ENCODE measurements at places on chromosomes 16 and 17. TPM values are rescaled to one million over a fixed set of nuclear protein-coding genes. Genes with fewer than 3 reads are reported as not detected.
A peak's percentile ranks its signal among the peaks of the same experiment; 100 is the strongest.

The CORO7 gene
- total RNA-seq: 24.9 TPM

The COX6A2 gene
- not detected for total RNA-seq

The EFCAB13 gene
- not detected for total RNA-seq

The KRT31 gene
- not detected for total RNA-seq

The ALDH3A1 gene
- total RNA-seq: 0.85 TPM

The TEKT5 gene
- not detected for total RNA-seq

The KRT15 gene
- 10.9 TPM for total RNA-seq

The ZNF287 gene
- total RNA-seq: 0.07 TPM

The ZNF200 gene
- total RNA-seq: 12.5 TPM

The MYH8 gene
- total RNA-seq: not detected

The MEIOC gene
- total RNA-seq: 0.02 TPM

The E2F4 gene
- 230 TPM for total RNA-seq

The TBC1D26 gene
- total RNA-seq: not detected

The CCL1 gene
- not detected for total RNA-seq

The KRTAP4-4 gene
- total RNA-seq: not detected

The KCNH4 gene
- total RNA-seq: not detected

The PRRT2 gene
- total RNA-seq: 0.60 TPM

The NUPR1 gene
- 8.2 TPM for total RNA-seq

DNA sequence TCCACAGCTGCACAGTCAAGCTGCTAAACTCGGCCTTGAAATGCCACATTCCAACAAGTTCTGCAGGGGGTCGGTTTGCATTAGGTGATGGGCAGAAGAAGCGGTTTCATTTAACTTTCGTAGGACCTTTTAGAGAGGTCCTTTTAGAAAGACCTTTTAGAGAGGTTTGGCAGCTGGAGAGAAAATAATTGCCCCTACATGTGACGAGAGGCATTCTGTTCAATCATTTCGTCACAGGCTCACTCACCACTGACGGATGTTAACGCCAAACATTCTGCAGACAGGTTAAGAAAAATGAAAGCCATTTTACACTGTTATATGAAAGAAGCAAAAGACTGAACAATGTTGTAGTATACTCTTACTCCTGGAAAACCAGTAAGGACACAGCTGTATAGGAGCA, 76.5 kb upstream of the ZNF423 start:
- DNase-seq: no peak

- no peak for DNase-seq
Observed at GRCh38 chr17:31780483-31780882, 78.6 kb downstream of the COPRS start.

- DNase-seq: no peak
Observed at GRCh38 chr17:80783971-80784370, 207.7 kb upstream of the CHMP6 start.

DNA sequence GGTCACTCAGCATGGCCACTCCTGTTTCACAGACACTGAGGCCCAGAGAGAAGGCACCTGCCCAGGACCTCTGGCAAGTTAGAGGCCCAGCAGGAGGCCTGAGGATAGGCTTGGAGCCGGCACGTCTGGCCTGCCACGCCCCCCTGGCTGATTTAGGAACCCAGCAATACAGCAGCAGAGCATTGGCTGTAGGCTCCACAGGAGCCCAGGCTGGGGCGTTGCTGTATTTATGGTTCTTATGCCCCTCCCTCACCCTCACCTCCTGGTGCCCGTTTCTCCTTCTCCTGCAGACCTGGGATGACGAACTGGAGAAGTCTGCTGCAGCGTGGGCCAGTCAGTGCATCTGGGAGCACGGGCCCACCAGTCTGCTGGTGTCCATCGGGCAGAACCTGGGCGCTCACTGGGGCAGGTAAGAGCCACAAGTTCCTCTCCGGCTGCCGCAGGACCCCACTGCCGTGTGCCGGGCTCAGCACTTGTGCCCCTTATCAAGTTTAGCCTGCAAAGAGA, 25.8 kb downstream of the CRISPLD2 start:
- DNase-seq: no peak

DNA sequence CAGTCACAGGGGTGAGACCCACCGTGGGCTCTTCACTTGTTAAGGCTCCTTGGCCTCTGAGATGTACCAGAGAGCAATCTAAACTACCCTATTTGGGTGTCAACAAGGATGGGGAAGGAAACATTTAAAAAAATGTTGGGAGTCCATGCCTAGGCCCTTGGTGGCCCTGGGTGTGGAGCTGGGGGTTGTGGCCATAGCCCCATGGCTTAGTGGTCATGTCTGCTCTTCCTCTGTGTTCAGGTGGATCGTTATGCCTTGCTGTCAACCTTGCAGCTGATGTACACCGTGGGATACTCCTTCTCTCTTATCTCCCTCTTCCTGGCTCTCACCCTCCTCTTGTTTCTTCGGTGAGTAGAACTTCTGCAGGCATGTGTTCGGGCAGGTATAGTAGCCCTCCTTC, 28.5 kb downstream of the GLP2R start:
- DNase-seq: no peak

GRCh38 chr17:43588121-43588520, 42.0 kb upstream of the ETV4 start:
- no peak for DNase-seq

- no peak for DNase-seq
Observed at GRCh38 chr17:75941442-75941819, 589 bp upstream of the FBF1 start.

GRCh38 chr17:15213381-15214087, 51.6 kb downstream of the PMP22 start:
- no peak for DNase-seq

DNA sequence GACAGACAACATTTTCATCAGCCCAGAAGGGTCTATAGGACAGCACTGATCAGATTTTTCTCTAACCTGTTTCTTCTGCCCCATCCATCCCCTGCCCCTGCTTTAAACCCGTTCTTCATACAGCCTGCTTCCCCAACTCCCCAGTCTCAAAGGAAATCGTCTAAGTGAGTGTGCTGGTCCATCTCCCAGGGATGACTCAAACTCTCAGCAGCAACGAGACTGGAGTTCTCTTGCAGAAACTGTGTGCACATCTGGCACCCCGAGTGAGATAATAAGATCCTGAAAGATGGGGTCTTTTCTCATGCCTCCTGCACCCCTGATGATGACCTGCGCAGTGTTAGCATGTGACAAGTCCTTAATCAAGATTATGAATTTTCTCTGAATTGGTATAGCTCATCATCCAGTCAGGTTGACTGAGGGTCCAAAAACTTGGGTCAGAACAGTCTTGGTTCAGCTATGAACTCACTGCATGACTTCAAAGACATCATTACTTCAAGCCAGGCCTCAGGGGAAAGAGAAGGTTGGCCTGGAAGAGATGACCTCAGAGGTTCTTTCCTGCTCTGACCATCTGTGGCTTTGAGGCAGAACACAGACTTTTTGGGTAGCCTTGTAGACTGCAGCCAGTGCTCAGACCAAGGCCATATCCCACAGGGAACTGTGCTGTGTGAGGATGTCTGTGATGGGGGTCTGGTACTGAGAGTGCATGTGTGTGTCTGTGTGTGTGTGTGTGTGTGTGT, 117.9 kb downstream of the SPACA3 start:
- DNase-seq: peak; percentile 26

- DNase-seq: no peak
Observed at GRCh38 chr17:75611851-75612429, 21.3 kb upstream of the SMIM5 start.

DNA sequence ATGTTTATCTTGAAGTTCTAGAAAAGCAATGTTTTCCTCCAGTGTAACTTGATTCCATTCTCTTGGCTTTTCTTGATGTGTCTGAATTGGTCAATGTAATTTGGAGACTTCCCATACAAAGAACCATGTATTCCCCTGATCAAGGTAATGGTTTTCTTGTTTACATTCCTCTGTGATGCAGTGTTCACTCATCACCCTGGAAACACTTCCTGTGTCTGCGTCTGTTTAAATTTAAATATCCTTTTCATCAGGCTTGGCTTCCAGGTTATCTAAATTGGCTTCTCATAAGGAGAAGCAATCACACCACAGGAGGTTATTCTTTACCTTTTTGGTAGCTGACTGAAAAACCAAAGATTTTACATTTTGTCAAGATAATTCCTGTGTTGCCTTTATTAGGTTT, 237.3 kb upstream of the WSCD1 start:
- DNase-seq: peak; percentile 92

DNA sequence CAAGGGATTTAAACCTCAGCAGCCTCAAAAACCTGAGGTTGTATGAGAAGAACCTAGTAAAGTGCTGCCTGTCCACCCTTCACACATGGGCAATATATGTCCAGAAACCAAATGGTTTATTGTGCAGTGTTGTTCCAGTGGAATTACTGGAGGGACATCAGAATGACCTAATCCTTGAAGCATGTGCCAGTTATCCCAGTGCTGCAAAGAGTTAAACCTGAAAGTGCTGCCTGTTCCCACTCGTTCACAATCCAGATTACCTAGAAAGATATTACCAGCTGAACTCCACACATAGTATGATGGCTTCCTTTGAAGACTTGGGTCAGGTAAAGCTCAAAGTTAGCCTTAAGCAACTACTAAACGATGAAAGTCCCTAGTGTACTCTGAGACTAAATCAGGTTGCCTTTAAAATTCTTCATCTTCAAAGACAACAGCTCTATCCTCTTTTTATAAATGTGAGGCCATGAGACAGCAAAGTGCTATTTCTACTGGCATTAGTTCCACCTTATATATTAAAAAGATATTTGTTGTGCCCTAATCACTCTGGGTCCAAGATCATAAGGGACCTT, 133.1 kb downstream of the SNX11 start:
- peak; percentile 76 for DNase-seq

GRCh38 chr17:42518755-42519545, 17.1 kb upstream of the NAGLU start:
- DNase-seq: peak; percentile 65

- DNase-seq: no peak
Observed at GRCh38 chr16:20271893-20272292, 55.4 kb downstream of the GP2 start.

DNA sequence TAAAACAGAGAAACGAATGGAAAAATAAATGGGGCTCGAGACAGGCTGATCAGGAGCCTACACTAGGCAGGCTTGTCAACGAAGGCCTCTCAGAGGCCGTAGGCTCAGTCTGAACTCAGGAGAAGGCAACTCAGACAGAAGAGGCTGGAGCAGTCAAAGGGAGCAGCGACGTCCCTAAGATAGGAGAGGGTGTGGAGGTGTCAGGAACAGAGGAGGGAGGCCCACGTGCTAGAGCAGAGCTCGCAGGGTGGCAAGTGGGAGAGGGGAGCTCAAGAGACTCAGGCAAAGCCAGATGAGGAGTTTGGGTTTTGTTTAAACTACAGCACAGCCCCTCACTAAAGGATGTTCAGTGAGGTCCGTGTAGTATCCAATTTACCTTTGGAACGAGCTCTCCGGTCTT, 32.7 kb downstream of the LRRC75A start:
- no peak for DNase-seq

DNA sequence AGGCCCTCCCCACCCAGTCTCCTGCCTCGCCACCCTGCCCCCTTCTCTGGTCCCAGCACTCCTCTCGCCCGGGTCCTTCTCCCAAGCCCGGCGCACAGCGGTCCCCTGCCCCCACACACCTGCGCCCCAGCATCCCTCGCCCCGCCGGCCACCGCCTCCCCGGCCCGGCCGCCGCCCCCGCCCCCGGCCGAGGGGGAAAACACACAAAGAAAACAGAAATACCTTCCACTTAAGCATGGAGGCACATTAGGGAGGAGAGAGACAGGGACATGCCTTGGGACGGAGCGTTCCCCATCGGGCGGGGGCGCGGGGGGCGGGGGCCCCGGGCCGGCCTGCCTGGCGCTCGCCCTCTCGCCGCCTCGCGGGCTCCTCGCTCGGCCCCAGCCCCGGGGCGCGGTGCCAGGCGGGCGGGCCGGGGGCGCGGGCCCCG, 326 bp downstream of the SRCIN1 start:
- DNase-seq: no peak

- DNase-seq: no peak
Observed at GRCh38 chr17:32831627-32832243, 45.2 kb downstream of the MYO1D start.

DNA sequence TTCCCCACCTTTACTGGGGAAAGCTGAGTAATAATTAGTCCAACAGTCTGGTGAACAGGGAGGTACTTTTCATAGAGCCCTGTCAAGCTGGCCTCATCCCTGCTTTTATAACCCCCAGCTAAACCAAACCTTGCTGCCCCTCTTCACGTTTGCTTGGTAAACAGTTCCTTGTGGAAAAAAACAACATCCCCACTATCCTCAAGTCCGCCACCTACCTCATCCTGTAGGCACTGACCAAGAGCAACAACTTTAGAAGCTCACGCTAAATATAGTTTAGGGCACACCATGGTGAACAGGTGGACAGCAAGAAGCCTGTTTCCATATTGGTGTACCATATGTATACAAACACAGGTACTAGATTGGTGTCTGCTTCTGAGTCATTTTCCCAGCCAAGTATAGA, 16.5 kb downstream of the NFE2L1 start:
- DNase-seq: no peak

DNA sequence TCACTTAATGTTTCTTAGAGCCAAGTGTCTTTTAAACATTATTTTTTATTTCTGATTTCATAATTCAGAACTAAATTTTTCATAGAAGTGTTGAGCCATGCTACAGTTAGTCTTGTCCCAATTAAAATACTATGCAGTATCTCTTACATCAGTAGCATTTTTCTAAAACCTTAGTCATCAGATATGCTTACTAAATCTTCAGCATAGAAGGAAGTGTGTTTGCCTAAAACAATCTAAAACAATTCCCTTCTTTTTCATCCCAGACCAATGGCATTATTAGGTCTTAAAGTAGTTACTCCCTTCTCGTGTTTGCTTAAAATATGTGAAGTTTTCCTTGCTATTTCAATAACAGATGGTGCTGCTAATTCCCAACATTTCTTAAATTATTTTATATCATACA, 13.6 kb upstream of the BCAS3 start:
- DNase-seq: no peak

GRCh38 chr17:14838567-14838966, 426.6 kb downstream of the PMP22 start:
- DNase-seq: no peak

- DNase-seq: no peak
Observed at GRCh38 chr16:20137194-20137593, 63.5 kb upstream of the GPR139 start.

GRCh38 chr16:70692873-70693671, 7.2 kb upstream of the MTSS2 start:
- DNase-seq: no peak
